ENCODE measurements at places on chromosomes 12 and 14. TPM values are rescaled to one million over a fixed set of nuclear protein-coding genes. Genes with fewer than 3 reads are reported as not detected.

Gene AKAP5
- 0.88 TPM for total RNA-seq

Gene IFT81
- 2.6 TPM for total RNA-seq

Gene COX8C
- not detected for total RNA-seq

Gene CLEC2A
- not detected for total RNA-seq

Gene LGMN
- 5.9 TPM for total RNA-seq

Gene TRPV4
- total RNA-seq: not detected

Gene ACOT4
- total RNA-seq: 0.83 TPM

Measured in activated CD4-positive, alpha-beta memory T cell treated with anti-CD3 and anti-CD28 coated beads, Interleukin-2, amount 10 ng/mL, durations not matched to agents 7 days and 5 days (primary cell).